ENCODE measurements at places on chromosomes 3 and 15.

DNA sequence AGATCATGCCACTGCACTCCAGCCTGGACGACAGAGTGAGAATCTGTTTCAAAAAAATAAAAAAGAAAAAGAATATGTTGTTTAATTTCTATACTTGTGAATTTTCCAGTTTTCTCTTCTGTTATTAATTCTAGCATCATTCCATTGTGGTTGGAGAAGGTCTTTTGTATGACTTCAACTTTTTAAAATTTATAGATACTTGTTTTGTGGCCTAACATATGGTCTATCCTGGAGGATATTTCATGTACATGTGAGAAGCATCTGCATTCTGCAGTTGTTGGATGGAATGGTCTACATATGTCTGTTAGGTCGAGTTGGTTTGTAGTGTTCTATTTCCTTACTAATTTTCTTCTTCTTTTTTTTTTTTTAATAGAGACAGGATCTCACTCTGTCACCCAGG is 35.6 kb downstream of the MAP1A start:
- DNase-seq = no peak

DNA sequence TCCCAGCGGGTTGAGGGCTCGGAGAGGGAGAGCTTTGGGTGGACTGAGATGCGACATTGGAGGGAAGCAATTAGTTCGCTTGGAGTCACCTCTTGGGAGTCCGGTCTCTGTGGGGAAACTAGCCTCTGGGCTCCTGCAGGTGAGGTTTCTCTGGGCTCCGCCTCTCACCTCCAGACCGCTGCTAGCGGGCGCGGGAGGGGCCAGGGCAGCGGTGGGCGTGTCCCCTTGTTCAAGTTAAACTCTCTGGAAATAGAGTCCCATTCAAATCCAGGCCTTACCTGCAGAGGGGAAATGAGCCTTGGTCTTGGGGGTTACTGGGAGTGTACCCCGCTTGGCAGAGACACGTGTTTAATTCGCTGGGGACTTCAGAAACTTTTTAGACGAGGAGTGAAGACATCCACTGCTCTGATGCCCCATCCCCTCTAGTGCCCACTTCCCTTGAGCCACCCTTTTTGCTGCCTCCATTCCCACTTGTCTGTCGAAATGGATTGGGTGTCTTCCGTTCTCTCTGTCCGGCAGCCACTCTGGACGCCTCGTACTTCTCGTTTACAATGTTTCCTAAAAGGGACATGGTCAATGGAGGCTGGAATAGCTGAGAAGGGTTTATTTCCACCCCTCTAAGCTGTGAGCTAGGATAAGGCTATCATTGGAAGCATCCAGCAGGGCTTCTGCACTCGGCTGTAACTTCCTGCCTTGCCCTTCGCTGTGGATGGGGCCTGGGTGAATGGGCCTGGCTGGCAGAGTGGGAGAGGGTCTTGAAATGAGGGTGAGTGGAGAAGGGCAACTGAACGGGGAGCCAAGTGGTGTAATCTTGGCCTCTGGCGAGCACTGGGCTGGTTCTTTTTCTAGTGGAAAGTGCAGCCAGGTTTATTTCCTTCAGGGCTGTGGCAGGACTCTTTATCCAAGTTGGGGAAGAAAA is 1.1 kb downstream of the MITF start:
- peak; percentile 8 for DNase-seq

GRCh38 chr3:155070316-155070715 is 9.8 kb upstream of the MME start:
- no peak for DNase-seq

- no peak for DNase-seq
These were observed 660 bp downstream of the UROC1 start for GRCh38 chr3:126516936-126517290.

- DNase-seq = no peak
These were observed 369.7 kb upstream of the PROK2 start for GRCh38 chr3:72154391-72155335.

DNA sequence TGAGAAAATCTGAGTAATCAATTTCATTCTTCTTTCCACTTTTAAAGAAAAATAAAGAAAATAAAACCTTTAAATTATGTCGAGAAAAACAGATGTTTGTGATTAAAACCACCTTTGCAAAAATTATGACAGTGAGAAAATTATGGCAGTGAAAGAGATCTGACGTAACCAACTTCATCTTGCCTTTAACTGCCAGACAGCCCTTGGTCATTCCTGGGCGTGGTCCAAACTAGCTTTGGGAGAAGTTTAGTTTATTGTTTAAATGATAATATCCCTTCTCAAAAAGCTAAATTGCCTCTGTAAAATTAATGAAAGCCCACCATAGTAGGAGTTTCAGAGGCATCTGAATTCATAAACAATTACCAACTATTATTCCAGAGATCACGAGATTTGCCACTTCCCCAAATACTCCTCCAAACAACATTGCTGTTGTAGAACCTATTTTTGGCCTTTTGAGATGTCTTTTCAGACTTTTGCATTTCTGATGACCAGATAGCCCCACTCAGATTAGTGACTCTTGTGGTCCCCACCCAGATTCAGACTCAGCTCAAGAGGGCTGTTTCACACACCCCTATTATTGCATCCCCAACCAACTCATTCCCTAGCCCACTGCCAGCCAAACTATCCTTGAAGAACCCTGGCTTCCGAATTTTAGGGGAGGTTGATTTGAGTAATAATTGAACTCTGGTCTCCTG is 664.4 kb upstream of the CBLB start:
- no peak for DNase-seq

DNA sequence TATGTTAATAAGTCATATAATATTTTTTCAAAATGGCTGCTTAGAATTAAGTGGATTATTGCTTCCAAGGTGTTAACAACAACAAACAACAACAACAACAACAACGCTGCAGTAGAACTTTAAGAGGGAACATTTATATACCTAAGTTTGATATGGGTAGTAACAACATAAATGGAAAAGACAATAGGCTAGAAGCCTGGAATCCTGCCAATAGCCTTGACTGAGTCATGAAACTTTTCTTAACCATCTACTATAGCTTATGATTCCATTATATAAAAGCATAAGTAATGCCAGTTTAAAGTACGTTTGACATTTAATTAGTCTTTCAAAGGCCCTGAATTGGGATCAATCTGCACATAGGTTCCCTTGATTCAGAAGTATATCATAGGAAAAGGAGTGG is 31.2 kb downstream of the SATB1 start:
- no peak for DNase-seq

DNA sequence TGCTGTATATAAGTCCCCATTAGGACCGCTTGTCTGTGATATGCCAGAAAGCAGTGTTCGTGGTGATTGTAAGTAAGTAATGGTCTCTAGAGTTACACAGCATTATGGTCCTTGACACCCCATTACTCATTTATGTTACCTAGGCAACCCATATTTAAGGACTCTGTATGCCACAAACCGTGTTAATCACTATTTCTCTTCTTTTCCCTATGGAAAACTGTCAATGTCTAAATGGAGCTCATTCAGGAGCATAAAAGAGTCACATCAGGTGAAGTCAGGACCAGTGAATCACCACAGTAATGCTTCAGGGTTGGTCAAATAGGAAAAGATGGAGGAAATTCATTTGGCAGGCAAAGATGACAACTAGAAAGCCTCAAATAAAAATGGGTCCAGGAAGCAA is 146.6 kb upstream of the PEX5L start:
- no peak for DNase-seq

GRCh38 chr3:156548902-156549301 is 6.0 kb downstream of the SSR3 start:
- no peak for DNase-seq

GRCh38 chr3:125006291-125006731 is 49.5 kb downstream of the HEG1 start:
- no peak for DNase-seq

GRCh38 chr3:193378706-193379105 is at the start of gene ATP13A5:
ATP13A5 (minus strand) TSS chr3:193378753; CDS start chr3:193378725, 28 bp downstream.
- DNase-seq = no peak

- DNase-seq = no peak
These were observed 44.8 kb downstream of the OPA1 start for GRCh38 chr3:193637831-193638230.

DNA sequence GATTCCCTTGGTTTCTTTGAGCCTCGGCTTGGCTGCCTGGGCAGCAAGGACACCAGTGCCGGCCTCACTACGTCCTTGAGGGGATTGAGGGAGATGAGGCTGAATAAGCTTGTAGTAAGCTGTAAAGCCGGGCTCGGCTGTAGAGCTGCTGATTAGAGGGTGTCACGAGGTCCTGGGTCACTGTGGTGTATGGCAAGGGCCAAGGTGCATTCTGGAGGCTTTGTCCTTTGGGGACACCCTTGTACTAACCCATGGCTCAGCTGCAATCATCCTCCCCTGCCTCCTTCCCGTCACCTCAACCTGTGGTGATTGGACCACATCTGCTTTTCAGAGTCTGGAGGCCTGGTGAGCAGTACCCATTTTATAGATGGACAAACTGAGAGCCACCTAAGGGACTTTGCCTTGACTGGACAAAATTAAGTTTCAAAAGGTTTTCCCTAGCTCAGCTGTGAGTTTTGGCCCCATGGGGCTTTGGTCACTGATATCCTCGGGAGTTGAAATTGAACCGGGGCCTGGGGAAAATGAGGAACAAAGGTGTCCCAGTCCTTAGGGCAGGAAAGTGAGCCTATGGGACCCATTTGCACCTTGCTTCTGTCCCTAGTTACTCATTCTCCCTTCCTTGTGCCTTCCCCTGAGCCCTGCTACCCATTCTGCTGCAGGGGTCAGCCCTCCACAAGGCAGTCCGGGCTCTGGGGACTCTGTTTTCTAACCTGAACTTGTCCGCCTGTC is 2.4 kb downstream of the SLC6A6 start:
- DNase-seq = no peak

DNA sequence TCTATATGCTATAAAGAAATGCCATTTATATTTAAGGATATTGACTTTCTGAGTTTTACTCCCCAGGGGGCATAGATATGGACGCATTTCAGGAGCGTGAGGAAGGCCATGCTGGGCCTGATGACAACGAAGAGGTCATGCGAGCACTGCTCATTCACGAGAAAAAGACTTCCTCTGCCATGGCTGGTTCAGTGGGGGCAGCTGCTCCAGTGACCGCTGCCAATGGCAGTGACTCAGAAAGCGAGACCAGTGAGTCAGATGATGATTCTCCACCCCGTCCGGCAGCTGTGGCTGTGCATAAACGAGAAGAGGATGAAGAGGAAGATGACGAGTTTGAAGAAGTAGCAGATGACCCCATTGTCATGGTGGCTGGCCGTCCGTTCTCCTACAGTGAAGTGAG is 38.4 kb downstream of the GTF2E1 start:
- DNase-seq = no peak

GRCh38 chr3:129398803-129399144 is 29.7 kb downstream of the EFCAB12 start:
- DNase-seq = no peak

DNA sequence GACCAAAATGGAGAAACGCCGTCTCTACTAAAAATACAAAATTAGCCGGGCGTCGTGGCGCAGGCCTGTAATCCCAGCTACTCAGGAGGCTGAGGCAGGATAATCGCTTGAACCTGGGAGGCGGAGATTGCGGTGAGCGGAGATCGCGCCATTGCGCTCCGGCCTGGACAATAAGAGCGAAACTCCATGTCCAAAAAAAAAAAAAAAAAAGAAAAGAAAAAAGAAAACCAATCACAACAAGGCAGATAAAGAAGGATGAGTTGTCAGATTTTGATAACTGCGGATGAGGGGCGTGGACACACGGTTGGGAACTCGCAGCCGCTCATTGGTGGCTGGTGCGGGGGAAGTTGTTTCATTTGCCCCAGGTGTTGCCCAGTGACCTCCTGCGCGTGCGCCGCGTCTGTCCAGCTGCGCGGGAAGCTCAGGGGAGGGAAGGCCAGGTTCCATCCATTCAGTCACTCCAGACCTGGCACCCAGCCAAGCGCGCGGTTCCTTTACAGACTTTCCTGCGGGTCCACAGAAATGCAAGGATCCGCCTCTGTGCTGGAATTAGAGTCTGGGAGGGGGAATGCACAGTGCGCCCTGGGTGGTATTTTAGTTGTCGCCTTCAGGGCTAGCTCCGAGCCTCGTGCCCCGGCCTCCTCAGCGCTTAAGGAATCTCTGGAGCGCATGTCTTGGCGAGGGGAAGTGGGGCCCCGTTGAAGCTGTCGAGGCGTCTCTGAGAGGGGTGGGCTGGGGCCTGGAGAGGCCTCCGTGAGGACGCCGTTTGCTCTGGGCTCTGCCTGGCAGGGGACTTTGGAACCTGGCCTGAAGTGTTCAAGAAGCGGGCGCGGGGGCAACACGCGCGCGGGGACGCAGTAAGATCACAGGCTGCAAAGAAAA is 708 bp upstream of the GCHFR start:
- DNase-seq = peak; percentile 70

DNA sequence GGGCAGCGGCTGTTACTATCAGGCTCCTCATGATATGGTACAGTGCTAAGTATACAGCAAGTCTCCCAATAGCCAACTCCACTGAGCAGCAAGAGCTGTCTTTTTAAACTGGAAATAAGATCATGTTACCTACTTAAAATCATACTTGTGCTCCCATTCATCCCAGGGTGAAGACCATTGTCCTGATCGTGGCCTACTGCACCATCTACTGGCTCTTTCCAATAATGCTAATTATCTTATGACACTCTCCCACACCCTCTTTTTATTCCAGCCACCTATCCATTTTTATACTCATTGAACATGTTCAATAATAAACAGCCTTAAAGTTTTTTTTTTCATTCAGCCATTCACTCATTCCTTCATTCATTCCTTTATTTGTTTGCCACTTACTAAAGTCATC is 117.7 kb downstream of the GBE1 start:
- DNase-seq = no peak

GRCh38 chr3:13192471-13193213 is 119.4 kb upstream of the IQSEC1 start:
- no peak for DNase-seq

DNA sequence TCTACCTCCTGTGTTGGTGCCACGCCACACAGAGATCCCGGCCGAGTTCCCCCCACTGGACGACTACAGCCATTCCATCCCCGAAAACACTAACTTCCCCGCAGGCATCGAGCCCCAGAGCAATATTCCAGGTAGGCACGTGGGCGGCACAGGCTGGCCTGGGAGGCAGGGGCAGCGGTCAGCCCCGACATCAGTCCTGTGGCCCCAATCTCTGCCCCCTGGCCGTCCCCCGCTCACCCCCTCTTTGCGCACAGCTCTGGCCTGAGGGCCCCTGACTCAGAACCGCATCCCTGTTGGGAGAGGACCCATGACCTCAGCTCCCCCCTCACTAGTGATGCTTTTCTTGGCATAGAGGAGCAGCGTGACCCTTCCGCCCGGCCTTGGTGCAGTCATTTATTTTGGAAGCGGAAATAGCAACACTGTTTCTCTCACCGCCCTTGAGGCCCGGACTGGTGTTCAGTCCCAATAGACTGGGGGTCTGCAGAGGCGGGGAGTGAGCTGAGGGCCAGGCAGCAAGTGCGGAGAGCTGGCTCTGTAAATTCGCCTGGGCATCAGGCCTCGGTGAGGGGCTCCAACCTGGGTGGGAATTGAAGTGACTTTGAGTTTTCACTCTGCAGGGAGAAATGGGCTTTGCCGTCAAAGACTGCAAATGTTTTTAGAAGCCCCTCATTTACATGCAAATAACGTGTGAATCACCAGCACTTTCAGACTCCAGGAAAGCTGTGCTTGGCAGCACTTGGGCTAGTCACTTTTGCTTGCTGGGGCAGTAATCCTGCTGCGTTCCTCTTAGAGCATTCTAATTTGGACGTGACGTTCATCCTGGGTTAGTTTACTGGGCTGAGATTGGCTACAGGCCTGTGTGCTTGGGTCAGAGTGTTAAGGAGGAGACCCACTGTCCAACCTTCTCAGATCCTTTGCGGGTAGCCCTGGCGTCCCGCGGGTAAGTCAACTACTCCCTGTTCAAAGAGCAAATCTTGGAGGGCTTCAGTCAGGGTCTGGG is 88.9 kb downstream of the AAGAB start:
- DNase-seq = no peak

Measured in frontal cortex (tissue), 4 donors.